ENCODE measurements at places on chromosomes 13 and 19. TPM values are rescaled to one million over a fixed set of nuclear protein-coding genes. Genes with fewer than 3 reads are reported as not detected.

Gene SMIM24
- total RNA-seq, result not detected

Gene ZSWIM4
- 10.7 TPM for total RNA-seq

Gene IRGC
- not detected for total RNA-seq

Gene CCDC169
- 1.3 TPM for total RNA-seq

Gene LTBP4
- total RNA-seq, result 7.1 TPM

Gene BST2
- 30.7 TPM for total RNA-seq

Gene MYBPC2
- not detected for total RNA-seq

Gene SLC15A1
- not detected for total RNA-seq

Gene CDX2
- total RNA-seq, result not detected

Gene GATAD2A
- 56.2 TPM for total RNA-seq

Gene SERP2
- total RNA-seq, result 10.4 TPM

Gene ADGRE1
- not detected for total RNA-seq

Gene KLK2
- total RNA-seq, result not detected

Gene CELF5
- not detected for total RNA-seq

Gene SELENOV
- total RNA-seq, result not detected

Gene TEX29
- total RNA-seq, result not detected

Gene ZNF610
- total RNA-seq, result 2.5 TPM

Gene TMIGD2
- not detected for total RNA-seq

Gene NACC1
- 69.6 TPM for total RNA-seq

Gene TMEM147
- total RNA-seq, result 98.7 TPM

Gene FPR3
- total RNA-seq, result not detected

Gene S1PR2
- total RNA-seq, result 13.6 TPM

Gene UPF1
- total RNA-seq, result 65.4 TPM

Gene TEX26
- under 0.01 TPM for total RNA-seq

Gene OR7A17
- not detected for total RNA-seq

Gene ONECUT3
- not detected for total RNA-seq

Gene FGF22
- not detected for total RNA-seq

Gene ZNF264
- total RNA-seq, result 24.9 TPM

Gene TMC4
- 1.4 TPM for total RNA-seq

Gene ZNF584
- total RNA-seq, result 16.7 TPM

Gene AMER2
- total RNA-seq, result not detected

Gene TGFBR3L
- total RNA-seq, result 1.7 TPM

All from regular cardiac myocyte (primary cell).